ENCODE measurements at places on chromosomes 13 and 19. TPM values are rescaled to one million over a fixed set of nuclear protein-coding genes. Genes with fewer than 3 reads are reported as not detected.

Gene NCAN
- not detected for total RNA-seq

Gene PEG3
- total RNA-seq: 7.5 TPM

Gene S1PR2
- 5.3 TPM for total RNA-seq

Gene ZNF541
- total RNA-seq: 0.47 TPM

Gene TLE6
- 0.30 TPM for total RNA-seq

Gene MAG
- not detected for total RNA-seq

Gene SULT2A1
- total RNA-seq: not detected

Gene DCLK1
- total RNA-seq: 9.9 TPM

Gene PLPP2
- total RNA-seq: 0.27 TPM

Gene SOHLH2
- total RNA-seq: not detected

Gene NFIX
- total RNA-seq: 171 TPM

Gene MCEMP1
- total RNA-seq: 0.72 TPM

Gene CEACAM6
- not detected for total RNA-seq

Gene CYP4F22
- not detected for total RNA-seq

Gene GARIN5A
- 1.2 TPM for total RNA-seq

Gene ZNF665
- total RNA-seq: 0.64 TPM

Gene CYP2A7
- total RNA-seq: not detected
